DMS79 (cell line): ENCODE measurements at places on chromosomes 13 and 19.

- DNase-seq = peak; percentile 37
These were observed 1.7 kb downstream of the NR2F6 start for GRCh38 chr19:17243830-17244617.

DNA sequence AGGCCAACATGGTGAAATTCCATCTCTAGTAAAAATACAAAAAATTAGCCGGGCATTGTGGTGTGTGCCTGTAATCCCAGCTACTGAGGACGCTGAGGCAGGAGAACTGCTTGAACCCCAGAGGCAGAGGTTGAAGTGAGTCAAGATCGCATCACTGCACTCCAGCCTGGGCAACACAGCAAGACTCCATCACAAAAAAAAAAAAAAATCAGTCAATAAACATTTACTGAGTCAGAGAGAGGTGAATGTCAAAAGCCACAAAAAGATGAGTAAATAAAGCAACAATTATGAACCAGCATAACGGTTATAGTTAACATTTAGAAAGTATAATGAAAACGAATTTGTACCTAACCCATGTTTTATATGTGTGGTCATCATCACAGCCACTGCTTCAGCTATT is 23.1 kb downstream of the PSPC1 start:
- no peak for DNase-seq

DNA sequence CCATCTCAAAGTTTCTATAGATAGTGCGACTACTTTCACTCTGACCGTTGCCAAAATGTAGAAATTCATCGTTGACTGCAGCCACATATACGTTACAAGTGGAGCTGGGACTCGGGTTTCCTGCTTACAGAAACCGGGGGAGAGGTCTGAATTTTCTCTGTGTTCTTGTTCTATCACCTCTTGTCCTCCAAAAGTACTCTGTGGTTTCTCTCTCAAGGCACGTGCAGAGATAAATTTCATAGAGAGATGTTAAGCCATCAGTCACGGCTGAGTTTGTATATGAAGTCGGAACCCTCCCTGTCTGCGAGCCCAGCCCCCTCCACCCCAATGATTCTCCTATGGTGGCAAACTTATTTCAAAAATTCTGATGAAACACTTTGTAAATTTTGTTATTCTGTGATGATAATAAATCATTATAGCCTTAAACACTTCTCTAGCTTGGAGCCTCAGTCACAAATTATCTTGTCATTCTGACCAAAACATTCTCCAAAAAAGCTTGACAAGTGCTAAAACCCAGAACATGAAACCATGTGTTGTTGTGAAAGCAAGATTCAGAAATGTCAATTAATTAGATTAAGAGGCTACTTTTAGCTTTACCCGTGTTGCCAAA is 87.5 kb downstream of the TSHZ3 start:
- DNase-seq = peak; percentile 58

- DNase-seq = peak; percentile 30
These were observed 808 bp downstream of the DNMT1 start for GRCh38 chr19:10193790-10194499.

- no peak for DNase-seq
These were observed 16.9 kb downstream of the GPC6 start for GRCh38 chr13:93243375-93244063.

- DNase-seq = no peak
These were observed 6.0 kb upstream of the ZNF614 start for GRCh38 chr19:52034051-52034728.

DNA sequence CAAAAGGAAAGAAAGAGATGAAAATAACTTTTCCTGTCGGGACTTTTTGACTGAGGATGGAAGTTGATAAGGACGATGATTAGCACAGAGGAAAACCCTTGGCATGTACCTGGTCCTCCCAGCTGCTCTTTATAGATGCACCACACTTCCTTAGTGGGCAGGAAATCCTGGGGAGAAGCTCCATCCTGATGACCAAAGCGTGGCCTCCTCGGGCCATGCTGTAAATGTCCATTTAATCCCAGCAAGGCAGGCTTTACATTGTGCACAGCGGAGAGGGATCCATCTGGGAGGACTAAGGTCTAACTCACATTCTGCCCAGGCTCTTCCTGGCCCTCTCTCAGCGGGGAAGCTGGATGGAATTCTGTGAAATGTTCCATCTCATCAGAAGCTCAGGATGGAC is 113.5 kb downstream of the COL4A2 start:
- no peak for DNase-seq

DNA sequence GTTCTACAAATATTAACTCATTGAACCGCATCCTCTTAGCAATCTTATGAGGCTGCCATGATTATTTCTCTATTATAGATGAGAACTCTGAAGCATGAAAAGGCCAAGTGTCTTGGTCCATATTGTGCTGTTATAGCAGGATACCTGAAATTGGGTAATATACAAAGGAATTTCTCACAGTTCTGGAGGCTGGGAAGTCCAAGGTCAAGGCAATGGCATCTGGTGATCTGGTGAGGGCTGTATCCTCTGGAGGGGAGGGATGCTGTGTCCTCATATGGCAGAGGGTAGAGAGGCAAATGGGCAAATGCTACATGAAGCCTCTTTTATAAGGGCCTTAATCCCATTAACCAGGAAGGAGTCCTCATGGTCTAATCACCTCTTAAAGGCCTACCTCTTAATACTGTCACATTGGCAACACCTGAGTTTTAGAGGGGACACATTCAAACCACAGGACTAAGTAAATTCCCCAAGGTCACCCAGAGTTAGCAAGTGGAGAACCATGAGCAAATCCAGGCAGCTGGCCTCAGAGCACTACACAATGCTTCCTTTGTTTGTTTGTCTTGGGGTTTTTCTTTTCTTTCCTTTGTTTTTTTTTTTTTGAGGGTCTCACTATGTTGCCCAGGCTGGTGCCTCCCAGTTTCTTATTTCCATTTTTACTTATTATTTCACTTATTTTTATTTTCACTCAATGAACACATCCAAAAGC is 55.9 kb upstream of the LATS2 start:
- DNase-seq = no peak

GRCh38 chr13:76455960-76456359 is 430.2 kb downstream of the KCTD12 start:
- DNase-seq = no peak

DNA sequence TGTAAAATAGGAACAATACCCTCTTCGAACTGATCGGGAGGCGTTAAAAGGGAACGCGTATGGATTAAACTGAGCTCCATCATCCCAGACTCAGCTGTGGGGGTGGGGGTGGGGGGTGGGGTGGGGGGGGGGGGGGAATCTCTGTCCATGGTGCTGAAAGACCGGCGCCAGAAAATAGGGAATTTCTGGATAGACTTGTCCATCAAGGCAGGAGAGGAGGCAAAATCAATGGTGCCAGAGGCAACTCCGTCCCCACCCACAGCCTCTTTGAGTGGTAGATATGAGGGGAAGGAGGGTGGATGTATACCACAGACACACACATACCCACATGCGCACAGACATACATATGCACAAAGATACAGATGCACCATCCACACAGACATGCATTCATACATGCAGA is 37.4 kb downstream of the ZNF787 start:
- DNase-seq = no peak

- DNase-seq = no peak
These were observed 188.2 kb upstream of the TSC22D1 start for GRCh38 chr13:44764302-44764692.

DNA sequence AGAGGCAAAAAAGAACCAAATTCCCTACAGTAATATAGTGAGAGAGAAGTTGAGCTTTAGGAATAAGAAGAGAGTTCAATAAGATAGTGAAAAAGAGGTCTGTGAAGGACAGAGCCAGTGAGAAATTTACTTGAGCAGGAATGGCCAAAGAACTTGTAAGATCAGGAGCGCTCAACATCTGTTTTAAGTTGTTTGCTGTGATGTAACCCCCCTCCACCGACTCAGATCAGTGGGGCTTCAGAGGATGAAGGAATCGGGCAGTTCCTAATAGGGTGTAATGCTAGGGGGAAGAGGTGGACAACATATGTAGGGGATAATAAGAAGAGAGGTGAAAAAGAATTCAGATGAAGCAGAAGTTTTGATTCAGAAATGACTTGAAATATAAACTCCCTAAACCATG is 85.3 kb upstream of the FNDC3A start:
- no peak for DNase-seq

GRCh38 chr13:25783601-25784024 is 268.2 kb downstream of the SHISA2 start:
- DNase-seq = peak; percentile 16

- DNase-seq = no peak
These were observed 17.7 kb downstream of the CEACAM8 start for GRCh38 chr19:42577016-42577415.

DNA sequence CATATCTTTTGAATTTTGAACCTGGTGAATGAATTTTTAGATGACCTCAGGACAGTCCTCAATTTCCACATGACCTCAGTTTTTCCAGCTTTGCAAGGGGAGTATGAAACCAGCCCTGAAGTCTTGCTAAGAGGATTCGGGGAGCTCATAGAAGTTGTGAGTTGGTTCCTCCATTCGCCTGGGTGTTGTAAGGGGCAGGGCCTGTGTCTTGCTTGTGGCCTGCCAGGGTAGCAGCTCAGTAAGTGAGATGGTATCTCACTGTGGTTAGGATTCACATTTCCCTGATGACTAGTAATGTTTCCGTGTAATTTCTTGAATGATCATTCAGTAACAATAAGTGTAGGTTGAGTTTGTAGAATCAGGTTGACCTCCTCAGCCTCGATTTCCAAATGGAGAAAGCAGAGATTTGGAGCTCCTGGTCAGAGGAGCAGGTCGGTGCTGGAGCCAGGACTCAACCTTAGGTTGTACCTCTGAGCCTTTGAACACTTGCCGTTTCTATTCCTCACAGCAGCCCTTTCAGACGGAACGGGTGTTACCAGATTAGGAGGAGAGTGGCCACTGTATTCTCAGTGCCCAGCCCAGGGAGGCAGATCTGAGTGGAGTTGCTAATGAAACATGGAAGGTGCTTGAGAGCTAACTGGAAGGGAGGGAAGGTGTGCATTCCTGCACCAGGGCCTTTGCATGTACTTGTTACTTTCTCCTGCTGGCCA is 14.6 kb downstream of the NACC1 start:
- no peak for DNase-seq

DNA sequence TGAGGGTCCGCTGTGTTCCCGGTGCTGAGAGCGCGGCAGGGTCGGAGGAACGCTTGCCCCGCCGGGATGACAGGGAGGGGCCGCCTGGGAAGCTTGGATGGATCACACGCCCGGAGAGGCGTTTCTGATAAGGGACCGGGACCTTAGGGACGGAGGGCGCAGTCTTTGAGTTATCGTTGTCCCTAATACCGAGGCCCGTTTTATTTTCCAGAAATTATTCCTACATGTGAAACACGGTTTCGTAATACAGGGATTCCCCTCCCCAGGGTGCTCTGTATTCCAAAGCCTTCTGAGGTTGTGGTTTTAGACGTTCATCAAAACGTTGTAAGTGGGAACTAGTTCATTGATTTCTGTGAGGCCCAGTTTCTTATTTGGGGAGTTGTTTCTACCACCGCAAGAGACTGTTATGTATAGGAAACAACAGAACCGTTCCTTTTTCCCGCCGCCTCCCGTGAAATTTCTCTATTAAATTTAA is 752 bp downstream of the PDCD5 start:
- no peak for DNase-seq

DNA sequence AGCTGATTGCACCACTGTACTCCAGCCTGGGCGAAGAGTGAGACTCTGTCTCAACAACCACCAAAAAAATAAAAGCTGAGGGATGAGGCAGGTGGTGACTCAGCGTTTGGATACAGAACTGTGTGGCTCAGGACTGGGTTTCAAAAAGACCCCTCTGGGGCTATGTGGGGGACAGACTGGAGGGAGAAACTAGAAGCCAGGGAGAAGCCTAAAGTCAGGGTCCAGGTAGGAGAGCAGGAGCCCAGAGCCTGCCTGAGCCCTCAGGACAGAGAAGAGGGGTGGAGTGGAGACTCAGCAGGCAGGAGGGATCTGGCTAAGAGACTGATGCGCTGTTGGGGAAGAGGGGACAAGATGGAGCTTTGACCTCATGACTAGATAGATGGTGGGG is 1.8 kb upstream of the CD37 start:
- DNase-seq = no peak

GRCh38 chr13:20383058-20383457 is 142.6 kb downstream of the CRYL1 start:
- peak; percentile 31 for DNase-seq

GRCh38 chr13:84972907-84973306 is 826.3 kb downstream of the SLITRK6 start:
- DNase-seq = no peak

GRCh38 chr19:8641908-8642547 is 11.6 kb downstream of the NFILZ start:
- DNase-seq = no peak

DNA sequence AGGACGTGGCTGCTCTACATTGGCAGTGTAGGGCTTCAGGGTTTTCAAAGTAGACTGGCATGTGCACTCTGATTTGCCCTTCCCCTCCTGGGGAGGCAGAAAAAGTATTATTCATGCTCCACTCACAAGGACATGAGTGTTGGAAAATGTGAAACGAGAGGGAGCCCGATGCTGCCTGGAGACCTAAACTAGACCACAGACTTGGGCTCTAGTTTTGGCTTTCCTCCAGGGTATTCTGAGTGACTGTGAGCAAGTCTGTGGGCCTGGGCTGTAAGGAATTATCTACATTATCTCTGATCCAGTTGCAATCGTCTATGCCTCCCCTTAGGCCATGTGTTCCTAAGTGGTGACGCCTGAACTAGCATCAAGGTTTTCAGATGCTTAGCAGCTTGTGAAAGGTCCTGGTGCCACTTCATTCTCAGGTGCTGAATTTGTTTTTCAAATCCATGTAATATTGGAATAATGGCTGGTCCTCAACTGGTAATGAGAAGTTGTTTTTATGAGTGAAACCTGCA is 55.0 kb downstream of the MRPL57 start:
- DNase-seq = peak; percentile 59

DNA sequence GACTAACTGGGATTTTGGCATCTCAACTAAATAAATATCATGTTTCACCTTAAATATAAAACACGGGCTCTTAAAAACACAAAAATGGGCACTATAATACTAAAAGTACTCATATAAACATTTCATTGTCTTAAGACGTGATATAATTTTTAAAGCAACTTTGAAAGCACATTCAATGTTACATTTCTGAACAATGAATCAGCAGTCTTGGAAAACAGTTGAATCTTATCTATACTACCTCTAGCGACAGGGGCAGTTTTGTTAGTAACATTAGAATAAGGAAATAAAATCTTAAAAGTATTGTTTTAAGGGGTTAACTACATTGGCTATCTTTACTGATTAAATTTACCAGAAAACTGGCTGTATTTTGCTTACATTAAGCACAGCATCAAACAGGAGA is 156.9 kb downstream of the UGGT2 start:
- DNase-seq = no peak

DNA sequence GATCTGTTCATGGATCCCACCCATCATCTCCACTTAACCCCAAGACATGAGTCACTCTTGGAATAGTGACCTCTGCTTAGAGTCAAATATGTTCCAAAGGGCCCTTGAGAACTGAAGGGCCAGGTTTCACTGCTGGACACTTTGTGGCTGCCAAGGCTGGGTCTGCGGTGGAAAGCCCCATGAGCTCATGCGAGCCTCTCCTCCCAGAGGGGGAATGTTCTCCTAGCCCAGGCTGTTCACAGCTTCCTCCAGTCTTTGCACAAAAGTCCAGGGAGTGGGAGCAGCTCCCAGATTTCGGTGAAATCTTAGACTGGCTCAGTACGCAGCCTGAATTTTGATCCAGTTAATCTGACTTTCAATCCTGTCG is 732 bp upstream of the DCLK1 start:
- DNase-seq = no peak

GRCh38 chr13:43081866-43082265 is 58.5 kb downstream of the DNAJC15 start:
- no peak for DNase-seq

- no peak for DNase-seq
These were observed 280.6 kb downstream of the MTUS2 start for GRCh38 chr13:29100758-29101157.

- peak; percentile 59 for DNase-seq
These were observed 7.5 kb upstream of the ARHGEF18 start for GRCh38 chr19:7340959-7341837.
